ENCODE measurements at places on chromosomes 11 and 22. TPM values are rescaled to one million over a fixed set of nuclear protein-coding genes. Genes with fewer than 3 reads are reported as not detected.

TNNT3 gene
- 6.6 TPM for total RNA-seq

THY1 gene
- 1.3 TPM for total RNA-seq

SLC22A9 gene
- not detected for total RNA-seq

OR51B2 gene
- total RNA-seq: not detected

PATE4 gene
- not detected for total RNA-seq

OR5B12 gene
- not detected for total RNA-seq

MYH9 gene
- total RNA-seq: 840 TPM

THRSP gene
- total RNA-seq: not detected

CENPM gene
- total RNA-seq: 71.8 TPM

PLAAT4 gene
- total RNA-seq: 104 TPM

RFPL3 gene
- total RNA-seq: not detected

IGLL1 gene
- 2.3 TPM for total RNA-seq

SMIM38 gene
- 0.18 TPM for total RNA-seq

LRP4 gene
- total RNA-seq: 0.05 TPM

DAGLA gene
- 0.10 TPM for total RNA-seq

CD3D gene
- 467 TPM for total RNA-seq

FGF4 gene
- total RNA-seq: not detected

SAA4 gene
- not detected for total RNA-seq

DNA sequence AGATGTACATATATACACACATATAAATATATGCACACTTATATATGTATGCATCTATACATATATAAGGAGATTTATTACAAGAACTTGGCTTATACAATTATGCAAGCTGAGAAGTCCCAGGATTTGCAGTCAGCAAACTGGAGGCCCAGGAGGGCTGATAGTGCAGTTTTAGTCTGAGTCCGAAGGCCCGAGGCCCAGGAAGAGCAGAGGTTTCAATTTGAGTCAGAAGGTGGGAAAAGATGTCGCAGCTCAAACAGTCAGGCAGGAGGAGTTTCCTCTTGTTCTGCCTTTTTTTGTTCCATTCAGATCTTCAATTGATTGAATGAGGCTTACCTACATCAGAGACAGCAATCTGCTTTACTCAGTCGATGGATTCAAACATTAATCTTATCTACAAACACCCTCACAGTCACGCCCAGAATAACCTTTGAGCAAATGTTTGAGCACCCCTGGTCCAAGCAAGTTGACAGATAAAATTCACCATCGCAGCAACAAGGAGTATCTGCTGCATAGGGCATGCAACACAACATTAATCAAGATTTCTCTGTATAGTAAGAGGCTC lies 4.0 kb upstream of the SGSM1 start:
- H3K27ac ChIP-seq: peak overlapping the region; percentile 48
- H3K27me3 ChIP-seq: no peaks in the 10 kb centered on the region
- peak; percentile 48 for DNase-seq
- H3K4me3 ChIP-seq: no peak overlapping the region
- peaks cover 32% of the 10 kb centered on the region for H3K4me1 ChIP-seq

- peak overlapping the region; percentile 76 for H3K27ac ChIP-seq
- H3K4me1 ChIP-seq: peaks cover 53% of the 10 kb centered on the region
- no peak for DNase-seq
- H3K4me3 ChIP-seq: peak overlapping the region; percentile 74
- peaks cover 19% of the 10 kb centered on the region for H3K36me3 ChIP-seq
Measured at GRCh38 chr11:693887-694562, 997 bp downstream of the DEAF1 start.

DNA sequence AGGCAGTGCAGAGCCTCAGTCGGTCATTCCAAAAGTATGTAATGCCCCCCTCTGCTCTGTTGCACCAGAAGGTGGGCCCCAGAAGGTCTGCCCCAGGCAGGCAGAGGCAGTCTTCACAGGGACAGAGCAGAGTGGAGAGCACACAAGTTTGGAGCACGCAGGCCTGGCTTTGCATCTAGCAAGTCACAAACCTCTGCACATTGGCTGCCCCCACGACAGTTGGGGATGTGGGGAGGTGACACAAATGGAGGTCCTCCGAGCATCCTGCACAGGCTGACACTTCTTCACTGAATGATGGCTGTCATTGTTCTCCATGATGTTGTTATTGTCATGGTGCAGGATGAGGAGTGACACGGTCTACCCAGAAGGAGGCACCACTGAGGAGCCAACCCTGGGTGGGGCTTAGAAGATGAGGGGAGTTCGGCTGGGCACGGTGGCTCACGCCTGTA lies 11.9 kb downstream of the TOM1 start:
- peak overlapping the region; percentile 61 for H3K27ac ChIP-seq
- no peaks in the 10 kb centered on the region for H3K36me3 ChIP-seq
- H3K27me3 ChIP-seq: no peaks in the 10 kb centered on the region
- H3K4me3 ChIP-seq: no peak overlapping the region
- DNase-seq: no peak
- peaks cover 93% of the 10 kb centered on the region for H3K4me1 ChIP-seq

DNA sequence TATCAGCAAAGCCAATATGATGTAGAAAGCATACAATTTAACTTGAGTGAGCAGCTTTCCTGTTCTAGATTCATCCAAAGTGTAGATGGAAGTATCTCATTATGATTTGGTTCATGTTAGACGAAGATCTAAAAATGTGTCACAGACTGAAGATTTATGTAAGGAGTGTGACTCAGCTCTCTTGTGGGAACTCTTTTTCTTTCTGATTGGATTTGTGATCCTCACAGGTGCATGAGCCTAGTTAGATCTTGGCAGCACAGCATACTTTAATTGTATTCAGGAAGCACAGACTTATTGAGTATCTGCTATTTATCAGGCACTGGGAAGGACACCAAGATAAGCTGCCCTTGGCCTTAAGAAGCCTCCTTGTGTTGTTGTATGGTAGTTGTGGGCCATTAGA lies 147.1 kb downstream of the C11orf91 start:
- peaks cover 32% of the 10 kb centered on the region for H3K27me3 ChIP-seq
- H3K27ac ChIP-seq: no peak overlapping the region
- H3K4me3 ChIP-seq: no peak overlapping the region
- H3K4me1 ChIP-seq: peaks cover 4% of the 10 kb centered on the region
- H3K36me3 ChIP-seq: no peaks in the 10 kb centered on the region
- no peak for DNase-seq

GRCh38 chr22:46829117-46829891 lies 66.9 kb downstream of the TBC1D22A start:
- H3K4me1 ChIP-seq: peaks cover 2% of the 10 kb centered on the region
- H3K36me3 ChIP-seq: peaks cover 48% of the 10 kb centered on the region
- no peaks in the 10 kb centered on the region for H3K27me3 ChIP-seq
- H3K4me3 ChIP-seq: no peak overlapping the region
- H3K27ac ChIP-seq: no peak overlapping the region

DNA sequence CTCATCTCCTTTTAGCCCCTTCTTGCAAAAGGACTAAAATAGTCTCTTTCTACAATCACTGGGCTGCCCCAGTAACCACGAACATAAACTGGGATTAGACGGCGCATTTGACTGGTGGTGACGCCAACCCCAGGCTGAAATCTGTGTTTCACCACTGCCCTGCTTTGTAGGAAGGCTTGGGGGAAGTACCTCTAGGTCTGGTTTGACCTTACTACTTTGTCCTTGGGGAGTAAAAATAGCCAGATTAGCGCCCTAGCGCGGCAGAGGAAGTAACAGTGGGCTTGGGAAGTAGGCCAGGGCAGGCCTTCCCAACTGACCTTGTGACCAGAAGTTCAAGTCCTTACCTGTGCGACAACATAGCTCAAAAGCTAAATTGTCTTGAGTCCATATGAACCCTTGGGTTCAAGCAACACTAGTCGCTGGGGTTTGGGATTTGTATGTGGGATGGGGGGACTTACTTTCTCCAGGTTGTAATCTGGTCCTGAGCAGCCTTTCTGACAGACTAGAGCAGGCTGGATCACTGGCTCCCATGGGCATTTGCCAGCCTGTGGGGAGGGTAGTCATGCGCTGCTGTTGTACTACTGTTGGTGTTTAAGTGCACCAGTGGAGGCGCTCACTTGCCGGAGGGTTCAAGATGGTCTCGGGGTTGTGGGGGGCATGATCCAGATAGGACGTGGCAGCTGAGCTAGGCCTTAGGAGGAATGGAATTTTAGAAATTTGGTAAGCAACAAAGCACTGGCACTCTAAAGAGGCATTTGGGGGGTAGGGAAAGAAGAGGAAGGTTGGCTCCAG lies 953 bp upstream of the PACS1 start:
- no peaks in the 10 kb centered on the region for H3K27me3 ChIP-seq
- H3K36me3 ChIP-seq: peaks cover 70% of the 10 kb centered on the region
- H3K4me1 ChIP-seq: peaks cover 62% of the 10 kb centered on the region
- peak overlapping the region; percentile 93 for H3K27ac ChIP-seq

- no peaks in the 10 kb centered on the region for H3K27me3 ChIP-seq
- no peak for DNase-seq
- no peak overlapping the region for H3K4me3 ChIP-seq
- no peak overlapping the region for H3K27ac ChIP-seq
Measured at GRCh38 chr22:46455446-46455845, 82.0 kb downstream of the CELSR1 start.

DNA sequence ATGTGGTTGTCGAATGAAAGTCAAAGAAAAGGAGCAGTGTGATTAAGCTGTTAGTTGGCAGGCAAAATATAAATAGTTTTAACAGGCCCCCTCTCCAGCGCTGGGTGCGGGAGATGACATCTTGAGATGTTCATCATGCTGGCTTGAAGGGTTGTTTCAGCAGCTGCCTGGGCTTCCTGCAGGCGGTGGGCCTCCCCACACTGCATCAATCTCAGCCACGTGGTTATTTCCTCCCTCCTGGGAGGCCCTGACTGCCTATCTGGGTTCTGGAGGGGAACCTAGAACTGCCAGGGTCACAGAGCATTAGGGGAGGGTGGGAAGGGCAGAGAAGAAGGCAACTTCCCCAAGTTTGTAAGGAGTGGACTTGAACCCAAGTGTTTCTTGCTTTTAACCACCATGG lies 173.3 kb upstream of the SYT13 start:
- H3K27me3 ChIP-seq: peaks cover 14% of the 10 kb centered on the region
- no peaks in the 10 kb centered on the region for H3K36me3 ChIP-seq
- H3K27ac ChIP-seq: no peak overlapping the region
- DNase-seq: no peak
- no peak overlapping the region for H3K4me3 ChIP-seq
- H3K4me1 ChIP-seq: no peaks in the 10 kb centered on the region

DNA sequence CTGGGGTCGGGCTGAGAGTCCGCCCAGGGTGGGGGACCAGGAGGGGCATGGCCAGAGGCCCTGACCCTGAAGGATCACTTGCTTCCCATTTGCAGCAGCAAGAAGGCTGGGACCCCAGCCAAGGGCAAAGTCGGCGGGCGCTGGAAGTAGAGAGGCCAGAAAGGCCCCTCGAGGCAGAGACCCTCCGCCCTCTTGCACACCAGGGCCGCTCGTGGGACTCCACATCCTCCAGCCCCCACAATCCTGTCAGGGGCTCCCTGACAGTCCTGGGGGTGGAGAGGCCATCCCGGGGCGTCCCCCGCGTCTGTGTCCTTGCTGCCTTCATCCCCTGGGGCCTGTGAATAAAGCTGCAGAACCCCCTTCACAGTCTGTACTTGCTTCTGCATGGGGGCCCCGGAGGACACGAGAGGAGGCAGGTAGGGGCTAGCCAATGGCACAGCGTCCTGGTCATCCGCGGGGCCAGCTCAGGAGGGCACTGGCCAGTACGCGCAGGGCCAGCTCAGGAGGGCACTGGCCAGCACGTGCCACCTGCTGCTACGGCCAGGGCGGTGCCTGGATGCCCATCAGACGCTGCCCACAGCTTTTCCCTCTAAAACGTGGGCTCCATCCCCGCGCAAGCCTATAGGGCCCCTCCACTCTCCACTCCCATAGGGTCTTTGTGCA lies 8.7 kb upstream of the MRPL23 start:
- H3K27ac ChIP-seq: no peak overlapping the region
- no peak for DNase-seq
- peaks cover 3% of the 10 kb centered on the region for H3K4me1 ChIP-seq
- H3K4me3 ChIP-seq: no peak overlapping the region

DNA sequence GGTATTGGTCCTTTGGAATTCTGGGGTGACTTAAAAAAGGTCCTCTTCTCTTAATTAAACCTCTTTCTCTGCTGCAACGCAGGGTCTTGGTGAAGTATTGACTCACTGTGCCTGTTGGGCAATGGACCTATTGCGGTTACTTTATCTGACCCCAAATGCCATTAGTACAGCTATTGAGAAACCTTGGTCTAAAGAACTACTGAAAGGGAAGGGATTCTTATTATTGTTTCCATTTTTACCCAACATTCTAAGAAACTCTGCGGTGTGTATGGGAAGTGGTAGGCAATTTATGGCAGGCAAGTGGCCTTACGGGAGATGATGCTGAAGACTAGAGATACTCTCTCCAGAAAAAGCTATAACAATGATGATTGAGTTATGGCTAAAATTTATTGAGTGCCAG lies 12.5 kb downstream of the SLC6A5 start:
- H3K4me1 ChIP-seq: peaks cover 6% of the 10 kb centered on the region
- peaks cover 47% of the 10 kb centered on the region for H3K27me3 ChIP-seq
- DNase-seq: no peak
- H3K4me3 ChIP-seq: no peak overlapping the region

- no peak overlapping the region for H3K4me3 ChIP-seq
- H3K27me3 ChIP-seq: peaks cover 6% of the 10 kb centered on the region
- DNase-seq: no peak
- no peak overlapping the region for H3K27ac ChIP-seq
Measured at GRCh38 chr11:130769782-130770535, 146.3 kb downstream of the SNX19 start.

DNA sequence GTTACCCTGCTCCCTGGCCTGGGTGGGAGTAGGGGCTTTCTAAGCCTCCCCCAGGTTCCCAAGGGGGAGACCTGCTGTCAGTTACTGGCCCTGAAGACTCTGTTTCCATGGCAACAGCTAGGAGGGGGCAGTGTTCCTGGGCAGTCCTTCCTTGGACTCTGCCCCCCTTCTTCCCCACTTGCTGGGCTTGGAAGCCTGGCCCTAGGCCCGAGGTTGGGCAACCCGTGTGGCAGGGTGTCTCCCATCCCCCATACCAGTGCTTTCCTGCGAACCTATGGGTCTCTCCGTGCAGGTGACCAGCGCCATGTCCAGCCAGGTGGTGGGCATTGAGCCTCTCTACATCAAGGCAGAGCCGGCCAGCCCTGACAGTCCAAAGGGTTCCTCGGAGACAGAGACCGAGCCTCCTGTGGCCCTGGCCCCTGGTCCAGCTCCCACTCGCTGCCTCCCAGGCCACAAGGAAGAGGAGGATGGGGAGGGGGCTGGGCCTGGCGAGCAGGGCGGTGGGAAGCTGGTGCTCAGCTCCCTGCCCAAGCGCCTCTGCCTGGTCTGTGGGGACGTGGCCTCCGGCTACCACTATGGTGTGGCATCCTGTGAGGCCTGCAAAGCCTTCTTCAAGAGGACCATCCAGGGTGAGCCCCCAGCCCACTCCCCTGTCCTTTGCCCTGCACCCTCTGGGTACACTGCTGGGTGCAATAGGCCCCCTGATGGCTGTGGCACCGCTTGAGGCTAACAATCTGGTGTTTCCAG lies 1.7 kb downstream of the ESRRA start:
- H3K4me1 ChIP-seq: peaks cover 34% of the 10 kb centered on the region
- peak overlapping the region; percentile 10 for H3K27ac ChIP-seq
- H3K27me3 ChIP-seq: no peaks in the 10 kb centered on the region
- peaks cover 18% of the 10 kb centered on the region for H3K36me3 ChIP-seq
- DNase-seq: no peak
- peak overlapping the region; percentile 99 for H3K4me3 ChIP-seq

- no peaks in the 10 kb centered on the region for H3K27me3 ChIP-seq
- H3K4me1 ChIP-seq: peaks cover 3% of the 10 kb centered on the region
- no peak for DNase-seq
- peaks cover 3% of the 10 kb centered on the region for H3K36me3 ChIP-seq
- H3K4me3 ChIP-seq: no peak overlapping the region
- H3K27ac ChIP-seq: no peak overlapping the region
Measured at GRCh38 chr11:95586155-95586554, 203.4 kb downstream of the FAM76B start.

Data from activated CD4-positive, alpha-beta memory T cell treated with anti-CD3 and anti-CD28 coated beads, Interleukin-2, amount 10 ng/mL, durations not matched to agents 7 days and 5 days (primary cell).